Melanocyte of skin (primary cell): ENCODE measurements at places on chromosomes 3 and 15. TPM values are rescaled to one million over a fixed set of nuclear protein-coding genes. Genes with fewer than 3 reads are reported as not detected.

The PAQR5 gene
- under 0.01 and 1.2 TPM in 2 replicates for total RNA-seq

The BFSP2 gene
- total RNA-seq = 0.36 and 0.69 TPM in 2 replicates

The TRIP4 gene
- 9.6 and 9.8 TPM in 2 replicates for total RNA-seq

The GOLGA8G gene
- not detected in 2 replicates for total RNA-seq

The CPNE9 gene
- not detected in 2 replicates for total RNA-seq

The C2CD4B gene
- total RNA-seq = not detected in 2 replicates

The DNASE1L3 gene
- not detected in 2 replicates for total RNA-seq

The FAM3D gene
- not detected in 2 replicates for total RNA-seq

The ANKRD34C gene
- total RNA-seq = not detected in 2 replicates

The SLC51A gene
- not detected in 2 replicates for total RNA-seq

The GOLGA6A gene
- under 0.01 TPM in 1 of 2 replicates, not detected in the other for total RNA-seq

The GOLGA6D gene
- under 0.01 TPM in 2 replicates for total RNA-seq

The LMAN1L gene
- total RNA-seq = under 0.01 and 0.15 TPM in 2 replicates

The ATP13A5 gene
- total RNA-seq = not detected in 2 replicates

The RAD51 gene
- total RNA-seq = 9.4 and 10.0 TPM in 2 replicates

The MYRIP gene
- total RNA-seq = 0.73 and 3.1 TPM in 2 replicates

The ZNF385D gene
- total RNA-seq = under 0.01 TPM in 1 of 2 replicates, not detected in the other

The CHD2 gene
- 38.0 and 51.1 TPM in 2 replicates for total RNA-seq

The SCG5 gene
- total RNA-seq = 0.33 and 2.3 TPM in 2 replicates

The ITGB5 gene
- total RNA-seq = 30.3 and 84.0 TPM in 2 replicates

The CYP1A1 gene
- total RNA-seq = 1.3 and 2.0 TPM in 2 replicates

The RASL12 gene
- total RNA-seq = 0.15 and 0.33 TPM in 2 replicates

The TMEM207 gene
- total RNA-seq = not detected in 2 replicates

The STAB1 gene
- under 0.01 and 0.33 TPM in 2 replicates for total RNA-seq

The ZKSCAN7 gene
- total RNA-seq = 3.4 and 5.1 TPM in 2 replicates

The DISP2 gene
- 0.15 and 0.33 TPM in 2 replicates for total RNA-seq

The DUT gene
- total RNA-seq = 58.3 and 77.7 TPM in 2 replicates

The HTR3E gene
- not detected in 2 replicates for total RNA-seq

The GHSR gene
- total RNA-seq = not detected in 2 replicates

The TMEM40 gene
- total RNA-seq = not detected in 2 replicates

The MNS1 gene
- total RNA-seq = 2.2 and 2.7 TPM in 2 replicates
